Stimulated activated CD4-positive, alpha-beta T cell treated with anti-CD3 and anti-CD28 coated beads, Interleukin-4, amount 100 ng/mL, for 24 hours (primary cell): ENCODE measurements at places on chromosomes 6 and 20.

DNA sequence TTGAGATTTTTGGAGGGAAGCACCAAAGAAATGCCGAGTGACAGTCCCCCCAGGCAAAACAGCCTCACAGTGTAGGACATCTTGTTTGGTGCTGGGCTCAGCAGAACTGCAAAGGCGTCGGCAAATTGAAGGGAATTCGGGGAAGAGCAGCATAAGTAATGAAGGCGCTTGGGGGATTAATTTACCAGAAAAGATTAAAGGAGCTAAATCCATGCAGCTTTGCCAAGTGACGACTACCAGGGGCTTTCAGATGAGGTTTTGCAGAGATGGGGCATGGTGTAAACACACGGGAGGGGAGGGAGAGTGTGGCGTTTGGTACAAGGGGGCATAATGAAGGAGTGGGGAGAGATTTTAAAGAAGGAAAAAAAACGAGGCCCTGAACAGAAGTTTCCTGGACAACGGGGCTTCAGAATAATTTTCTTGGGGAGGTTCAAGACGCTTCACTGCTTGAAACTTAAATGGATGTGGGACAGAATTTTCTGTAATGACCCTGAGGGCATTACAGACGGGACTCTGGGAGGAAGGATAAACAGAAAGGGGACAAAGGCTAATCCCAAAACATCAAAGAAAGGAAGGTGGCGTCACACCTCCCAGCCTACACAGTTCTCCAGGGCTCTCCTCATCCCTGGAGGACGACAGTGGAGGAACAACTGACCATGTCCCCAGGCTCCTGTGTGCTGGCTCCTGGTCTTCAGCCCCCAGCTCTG lies 45.4 kb upstream of the CDH22 start:
- DNase-seq, result no peak

DNA sequence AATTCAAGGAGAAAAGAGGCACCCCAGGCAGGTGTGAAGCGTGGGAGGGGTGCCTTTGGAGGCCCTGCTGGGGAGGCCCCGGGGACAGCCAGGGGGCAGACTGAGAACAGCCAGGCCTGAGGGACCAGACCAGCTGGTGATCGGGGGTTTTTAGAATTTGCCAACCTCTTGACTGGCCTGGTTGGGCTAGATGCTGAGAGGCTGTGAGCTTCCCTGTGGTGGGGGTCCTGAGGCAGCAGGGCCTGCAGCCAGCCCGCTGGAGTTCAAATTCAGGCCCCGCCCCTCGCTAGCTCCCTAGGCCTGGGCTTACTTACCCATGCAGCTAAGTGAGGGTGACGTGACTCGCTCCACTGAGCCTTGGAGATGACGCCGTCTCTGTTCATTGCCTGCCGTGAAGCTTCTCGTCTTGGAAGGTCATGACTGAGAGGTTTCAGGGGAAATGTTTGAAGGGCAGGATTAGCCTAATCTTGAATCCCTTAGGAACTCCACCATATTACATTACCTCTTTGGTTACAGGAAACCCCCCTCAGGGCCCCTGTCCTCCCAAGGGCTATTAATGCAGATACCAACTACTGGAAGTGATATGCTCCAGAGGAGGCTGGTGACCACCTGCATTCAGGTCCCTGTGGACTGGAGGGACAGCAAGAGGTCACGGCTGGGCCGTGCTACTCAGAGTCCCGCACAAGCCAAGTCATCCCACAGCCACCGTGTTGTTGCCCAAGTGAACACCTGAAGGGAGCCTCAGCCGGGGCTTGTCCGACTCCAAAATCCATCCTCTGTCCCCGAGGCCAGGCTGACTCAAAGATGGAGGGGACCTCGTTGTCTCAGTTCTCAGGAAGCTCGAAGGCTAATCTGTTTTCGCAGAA lies 73.9 kb upstream of the DUSP22 start:
- DNase-seq, result no peak

- no peak for DNase-seq
These were observed 8.8 kb downstream of the PRDM1 start for GRCh38 chr6:106094964-106095335.

DNA sequence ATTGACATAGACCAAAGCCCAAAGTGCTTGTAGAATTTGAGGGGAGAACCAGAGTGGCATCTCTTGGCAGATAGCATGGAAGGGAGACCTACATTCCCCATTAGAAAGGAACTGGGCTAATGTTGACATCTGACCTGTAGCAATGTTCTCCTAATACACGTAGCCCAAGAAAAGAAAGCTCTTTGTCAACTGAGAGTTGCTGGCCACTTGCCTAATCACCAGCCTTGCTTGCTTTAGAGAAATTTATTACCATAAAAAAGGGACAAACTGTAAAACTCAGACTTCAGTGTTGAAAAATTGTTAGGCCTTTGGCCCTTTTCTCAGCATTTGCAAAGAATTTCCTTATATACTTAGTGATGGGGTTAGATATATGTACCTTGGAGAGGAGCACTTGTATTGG lies 777.5 kb downstream of the MAFB start:
- no peak for DNase-seq

GRCh38 chr20:1422753-1423152 lies 29.9 kb upstream of the FKBP1A start:
- no peak for DNase-seq

GRCh38 chr6:113856625-113857555 lies at the start of gene MARCKS:
Gene MARCKS (plus strand): TSS chr6:113857345. CDS start chr6:113857746, 401 bp downstream.
- no peak for DNase-seq

DNA sequence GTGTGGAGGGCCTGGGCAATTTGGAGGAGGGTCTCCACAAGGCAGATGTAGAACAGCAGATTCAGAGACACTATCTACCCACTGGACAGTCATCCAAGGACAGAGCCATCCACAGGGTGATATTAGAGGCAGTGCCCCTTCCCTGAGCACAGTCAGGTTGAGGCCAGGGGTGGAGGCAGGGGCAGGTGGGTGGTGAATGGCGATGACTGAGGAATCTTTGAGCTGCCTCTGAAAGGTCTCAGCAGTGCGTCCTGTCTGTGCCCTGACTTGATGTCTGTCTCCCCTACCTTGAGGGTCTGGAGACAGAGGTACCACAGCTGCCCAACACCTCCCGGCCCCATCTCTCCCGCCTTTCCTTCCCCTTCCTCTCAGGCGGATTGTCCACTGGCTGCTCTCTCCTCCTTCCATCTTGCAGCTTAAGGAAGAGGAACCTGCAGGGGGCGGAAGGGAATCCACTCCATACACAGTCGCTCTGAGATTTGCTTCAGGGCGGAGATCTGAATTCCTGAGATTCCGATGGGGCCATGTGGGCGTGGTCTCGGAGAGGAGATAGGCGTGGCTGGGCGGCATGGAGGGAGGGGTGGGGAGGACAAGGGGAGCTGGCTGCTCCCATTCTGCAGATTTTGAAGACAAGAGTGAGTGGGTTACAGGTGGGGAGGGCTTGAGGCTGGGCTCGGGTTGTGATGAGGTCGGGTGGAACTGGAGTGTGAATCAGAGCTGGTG lies 1.7 kb downstream of the MUCL3 start:
- DNase-seq, result no peak

DNA sequence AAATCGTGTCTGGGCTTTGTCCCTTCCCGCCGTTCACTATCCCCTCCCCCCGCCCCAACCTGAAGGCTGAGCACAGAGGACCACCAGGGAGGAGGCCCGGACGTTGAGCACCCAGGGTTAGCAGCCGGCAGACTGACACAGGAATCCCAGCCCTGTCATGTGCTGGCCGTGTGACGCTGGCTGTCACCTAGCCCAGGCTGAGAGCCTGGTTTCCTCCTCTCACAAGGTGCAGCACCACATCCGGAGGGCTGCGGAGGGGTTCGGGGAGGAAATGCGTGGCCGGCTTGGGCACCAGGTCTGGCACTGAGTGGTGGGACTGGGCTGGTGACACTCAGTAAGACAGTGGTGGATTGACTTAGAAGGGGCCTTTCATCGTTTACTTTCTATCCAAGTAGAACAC lies 4.6 kb upstream of the LSM14B start:
- peak; percentile 50 for DNase-seq

GRCh38 chr20:37804584-37805566 lies 98.1 kb upstream of the VSTM2L start:
- DNase-seq, result no peak

DNA sequence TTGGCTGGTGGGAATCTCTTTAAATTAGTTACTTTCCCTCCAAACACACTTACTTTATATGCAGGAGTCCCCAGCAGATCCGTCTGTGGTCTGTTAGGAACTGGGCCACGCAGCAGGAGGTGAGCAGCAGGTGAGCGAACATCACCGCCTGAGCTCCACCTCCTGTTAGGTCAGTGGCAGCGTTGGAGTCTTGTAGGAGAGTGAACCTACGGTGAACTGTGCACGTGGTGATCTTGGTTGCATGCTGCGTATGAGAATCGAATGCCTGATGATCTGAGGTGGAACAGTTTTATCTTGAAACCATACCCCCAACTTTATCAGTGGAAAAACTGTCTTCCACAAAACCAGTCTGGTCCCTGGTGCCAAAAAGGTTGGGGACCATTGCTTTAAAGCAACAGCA lies 5.0 kb downstream of the SERPINB6 start:
- DNase-seq, result no peak

DNA sequence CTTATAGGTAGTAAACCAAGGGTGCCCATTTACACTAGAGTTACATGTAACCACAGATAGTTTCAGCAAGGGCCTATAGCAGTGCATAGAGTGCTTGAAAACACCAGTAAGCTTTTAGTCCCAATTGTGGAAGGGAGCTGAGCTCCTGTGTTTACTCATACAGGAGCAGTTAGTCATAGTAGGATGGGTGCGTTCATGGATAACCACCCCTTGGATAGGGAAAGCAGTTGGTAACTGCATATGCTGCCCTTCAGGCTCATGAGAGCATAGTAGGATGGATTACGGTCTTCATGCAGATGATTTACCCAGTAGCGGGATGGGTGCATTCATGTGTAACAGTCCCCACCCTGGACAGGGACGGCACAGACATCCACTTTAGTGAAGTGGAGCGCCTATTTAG lies 45.1 kb downstream of the OR2B6 start:
- no peak for DNase-seq

DNA sequence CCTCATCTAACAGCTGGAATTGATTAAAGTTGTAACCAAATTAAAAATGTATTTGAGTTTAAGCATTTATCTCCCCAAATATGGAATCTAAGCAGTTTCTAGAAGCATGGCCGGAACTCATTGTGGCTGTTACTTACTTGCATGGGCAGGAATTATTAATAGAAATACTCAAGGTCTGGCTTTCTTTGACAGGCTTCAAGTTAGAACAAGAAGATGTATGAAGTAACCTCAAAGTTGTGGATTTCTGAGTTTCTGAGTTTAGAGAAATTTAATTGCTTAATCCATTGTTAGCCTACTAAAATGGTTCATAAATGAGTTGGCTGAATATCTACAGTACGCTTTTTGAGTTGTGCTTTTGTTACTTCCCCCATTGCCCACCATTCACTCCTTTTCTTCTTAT lies 7.7 kb downstream of the CARMIL1 start:
- DNase-seq, result no peak

DNA sequence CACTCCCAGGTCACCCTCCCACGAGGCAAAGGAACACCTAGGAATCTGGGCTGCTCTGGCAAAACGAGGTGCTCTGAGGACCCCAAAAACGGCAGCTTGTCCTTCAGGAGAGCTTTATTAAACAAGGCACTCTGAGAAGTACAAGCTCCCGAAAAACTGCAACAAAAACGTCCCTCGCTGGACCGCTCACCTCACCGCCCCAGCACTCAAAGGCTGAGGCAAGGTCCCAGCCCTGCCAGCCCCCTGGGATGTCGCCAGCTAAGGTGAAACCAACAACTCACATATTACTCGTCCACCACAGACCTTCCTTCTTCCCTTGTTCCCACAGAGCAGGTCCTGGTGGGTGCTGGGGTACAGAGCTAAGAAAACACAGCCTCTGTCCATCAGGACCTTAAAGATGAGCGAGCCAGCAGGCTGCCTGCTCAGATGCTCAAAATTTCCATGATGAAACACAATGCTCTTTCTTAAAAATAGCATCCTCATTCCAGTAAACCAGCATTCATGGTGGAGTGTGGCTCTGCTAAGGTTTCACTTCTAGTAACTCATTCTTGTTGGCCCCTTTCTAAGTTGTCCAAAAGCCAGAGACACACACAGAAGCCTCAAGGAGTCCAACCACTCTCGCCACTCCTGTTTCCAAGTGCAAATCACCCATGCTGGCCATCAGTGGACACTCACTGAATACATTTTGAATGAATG lies 35.9 kb downstream of the ATP9A start:
- no peak for DNase-seq

DNA sequence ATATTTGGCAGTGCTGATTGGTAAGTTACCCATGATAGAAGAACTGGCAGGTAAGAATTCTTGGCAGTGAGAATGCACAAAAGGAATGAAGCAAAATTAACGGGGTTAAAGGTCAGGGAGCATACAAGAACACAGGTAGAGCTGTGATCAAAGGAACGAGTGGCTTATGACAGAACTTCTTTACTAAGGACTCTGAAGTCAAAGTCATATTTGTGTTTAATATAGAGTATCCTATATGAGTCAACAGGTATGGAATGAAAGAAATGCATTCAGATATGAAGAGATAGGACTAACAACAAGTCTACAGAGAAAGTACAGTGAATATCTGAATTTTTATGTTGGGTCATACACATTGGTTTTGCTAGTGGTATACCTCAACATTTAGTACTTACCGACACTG lies 209.0 kb upstream of the CITED2 start:
- no peak for DNase-seq

DNA sequence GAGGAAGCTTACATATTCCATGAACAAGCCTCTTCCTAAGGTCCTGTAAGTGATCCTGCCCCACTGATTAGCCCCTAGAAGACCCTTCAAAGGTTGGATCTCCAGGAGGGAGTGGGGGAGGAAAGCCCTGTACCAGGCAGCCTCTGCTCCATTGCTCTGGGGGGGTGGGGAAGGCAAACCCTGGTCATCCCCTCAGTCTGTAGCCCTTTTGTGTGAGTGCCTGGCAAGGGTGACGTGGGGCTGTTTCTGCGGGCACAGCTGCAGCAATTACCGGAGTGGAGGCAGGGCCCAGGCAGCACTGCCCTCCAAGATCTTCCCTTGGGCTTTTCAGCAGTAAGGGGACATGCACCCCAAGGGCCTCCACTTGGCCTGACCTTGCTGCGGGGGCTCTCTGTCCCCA lies at the start of gene MOG:
MOG (plus strand) TSS at position 295 of the 400 bp plus-strand sequence. CDS start 118 bp downstream, outside the sequence.
- no peak for DNase-seq

GRCh38 chr6:71280701-71281100 lies 7.9 kb upstream of the OGFRL1 start:
- no peak for DNase-seq

GRCh38 chr6:88566746-88567534 lies 396.5 kb downstream of the RNGTT start:
- DNase-seq, result no peak

- DNase-seq, result no peak
These were observed 13.4 kb upstream of the RPS6KA2 start for GRCh38 chr6:166640342-166641043.

DNA sequence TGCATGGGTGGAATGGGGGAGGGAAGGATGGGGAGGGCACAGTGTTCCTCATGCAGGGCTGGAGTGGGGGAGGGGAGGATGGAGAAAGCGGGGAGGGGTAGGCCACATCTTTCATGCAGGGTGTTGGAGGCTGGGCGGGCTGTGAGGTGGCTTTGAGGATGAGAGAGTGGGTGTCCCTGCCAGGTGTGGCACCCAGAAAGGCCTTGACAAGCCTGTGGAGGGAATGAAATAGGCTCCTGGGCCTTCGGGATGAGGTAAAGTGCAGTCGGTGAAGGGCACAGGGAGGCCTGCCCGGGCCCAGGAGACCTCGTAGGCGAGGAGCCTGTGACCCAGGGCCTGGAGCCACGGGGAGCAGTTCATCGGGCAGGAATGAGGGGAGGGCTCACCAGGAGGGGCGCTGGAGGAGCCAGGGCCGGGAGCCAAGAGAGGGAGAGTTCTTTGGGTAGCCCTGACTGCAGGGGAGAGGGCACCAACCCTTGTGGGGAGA lies 7.6 kb downstream of the CEBPB start:
- DNase-seq, result no peak

GRCh38 chr6:32327103-32327502 lies 44.6 kb downstream of the TSBP1 start:
- no peak for DNase-seq

GRCh38 chr20:41956338-41957074 lies 338.3 kb upstream of the CHD6 start:
- DNase-seq, result no peak
